Stimulated activated CD4-positive, alpha-beta T cell treated with anti-CD3 and anti-CD28 coated beads, Interleukin-15, amount 100 ng/mL, for 1 hour (primary cell): ENCODE measurements at places on chromosomes 5 and 9.

DNA sequence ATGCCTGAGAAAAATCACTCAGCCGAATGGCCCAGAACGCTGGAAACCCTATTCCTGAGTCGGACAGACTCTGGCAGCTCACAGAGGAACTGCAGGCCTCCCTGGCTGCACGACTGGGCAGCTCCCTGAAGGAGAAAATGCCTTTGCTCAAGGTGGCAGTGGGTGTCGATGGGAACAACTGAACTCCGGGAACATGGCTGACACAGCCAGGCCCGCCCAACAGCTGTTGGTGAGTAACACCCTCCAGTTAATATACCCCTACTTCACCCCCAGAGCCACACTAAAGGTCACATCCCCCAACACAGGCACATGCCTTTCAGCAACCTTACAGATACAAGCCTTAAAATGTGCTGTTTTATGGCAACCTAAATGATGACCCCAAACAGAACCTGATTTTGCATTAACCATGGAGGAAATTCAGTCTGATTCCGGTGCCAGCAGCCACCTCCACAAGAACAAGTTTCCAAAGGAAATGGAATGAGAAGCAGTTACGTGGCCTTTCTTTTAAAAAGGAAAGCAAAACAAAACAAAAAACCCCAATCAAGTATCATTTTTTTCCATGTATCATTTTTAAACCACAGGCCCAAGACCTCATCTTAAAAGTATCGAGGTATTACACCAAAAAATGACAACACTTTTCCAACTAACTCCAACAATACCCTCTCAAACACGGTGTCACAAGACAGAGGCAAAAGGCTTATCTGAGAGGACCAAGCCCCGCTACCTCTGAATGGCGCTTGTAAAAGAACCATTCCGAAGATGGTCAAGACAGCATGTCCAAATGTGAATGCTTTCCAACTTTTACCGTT lies 3.1 kb downstream of the KLF9 start:
- DNase-seq: no peak

DNA sequence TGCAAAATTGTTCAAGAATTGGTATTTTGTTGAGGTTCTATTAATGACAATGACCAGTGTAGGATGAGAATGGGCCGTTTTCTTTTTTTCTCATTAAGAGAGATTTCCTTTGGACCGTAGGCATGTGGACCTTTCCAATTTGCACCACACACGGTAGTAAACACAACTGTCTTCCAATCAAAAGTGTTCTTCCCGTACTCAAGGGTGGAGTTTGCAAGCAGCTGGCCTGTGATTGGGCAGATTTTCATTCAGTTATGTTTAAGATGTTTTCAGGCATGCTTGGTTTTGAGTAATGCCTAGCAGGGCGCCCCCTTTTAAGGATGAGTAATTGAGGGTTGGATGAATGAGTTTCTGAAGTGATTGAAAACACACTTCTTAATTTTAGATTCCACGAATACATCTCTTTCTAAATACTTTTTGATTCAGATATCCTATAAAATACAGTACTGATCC lies 2.5 kb downstream of the KDM3B start:
- no peak for DNase-seq

DNA sequence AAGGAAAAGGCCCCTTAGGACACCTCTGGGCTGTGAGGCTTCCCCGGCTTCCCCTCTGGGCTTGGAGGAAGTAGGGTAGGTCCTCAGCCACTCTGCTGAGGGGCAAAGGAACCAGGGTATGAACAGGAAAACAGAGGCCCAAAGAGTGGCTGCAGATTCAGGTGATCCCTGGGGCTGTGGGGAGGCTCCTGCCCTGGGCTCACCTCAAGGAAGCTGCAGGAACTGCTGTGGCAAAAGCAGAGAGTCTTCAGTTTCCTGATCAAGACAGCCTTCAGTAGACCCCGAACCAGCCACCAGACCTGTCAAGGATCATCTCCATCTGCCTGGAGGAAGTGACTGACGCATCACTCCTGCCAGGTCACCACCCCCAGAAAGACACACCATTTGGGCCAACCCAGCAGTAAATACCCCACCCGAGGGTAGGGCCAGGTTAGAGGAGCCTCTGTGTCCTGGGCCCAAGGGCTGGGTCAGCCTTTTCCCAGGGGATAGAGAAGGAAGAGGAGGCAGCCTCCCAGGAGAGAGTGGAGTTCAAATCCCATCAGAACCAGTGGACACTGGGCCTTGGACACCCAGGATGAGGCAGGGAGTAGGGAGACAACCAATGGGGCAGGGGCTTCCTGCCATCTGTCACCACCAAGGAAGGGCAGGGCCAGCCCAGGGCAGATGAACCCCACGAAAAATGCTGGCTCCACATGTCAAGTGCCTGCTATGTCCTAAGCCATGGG lies 5.8 kb upstream of the ST6GALNAC6 start:
- peak; percentile 44 for DNase-seq

- no peak for DNase-seq
Observed at GRCh38 chr5:110963495-110963894, 108.0 kb upstream of the TSLP start.

GRCh38 chr5:56513141-56513540 lies 280.0 kb upstream of the ANKRD55 start:
- DNase-seq: no peak

GRCh38 chr9:20319641-20320337 lies 302.5 kb downstream of the MLLT3 start:
- DNase-seq: no peak

DNA sequence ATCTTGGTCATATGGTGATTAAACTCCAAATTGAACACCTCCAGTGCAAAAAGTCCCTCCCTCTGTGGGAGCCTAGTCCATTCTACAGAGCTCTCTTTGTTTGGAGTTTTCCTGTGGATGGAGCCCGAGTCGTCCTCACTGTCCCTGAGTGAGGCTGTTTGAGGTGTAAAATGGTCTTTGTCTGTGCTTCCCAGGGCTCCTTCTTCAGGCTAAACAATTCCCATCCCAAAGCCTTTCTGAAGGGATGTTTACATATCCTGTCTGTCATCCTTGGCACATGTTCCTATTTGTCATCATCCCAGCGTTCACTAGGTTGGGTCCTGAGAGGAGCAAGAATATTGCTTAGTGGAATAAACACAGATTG lies 68.9 kb downstream of the COL27A1 start:
- DNase-seq: no peak

GRCh38 chr5:36647046-36647445 lies 40.6 kb downstream of the SLC1A3 start:
- DNase-seq: no peak

DNA sequence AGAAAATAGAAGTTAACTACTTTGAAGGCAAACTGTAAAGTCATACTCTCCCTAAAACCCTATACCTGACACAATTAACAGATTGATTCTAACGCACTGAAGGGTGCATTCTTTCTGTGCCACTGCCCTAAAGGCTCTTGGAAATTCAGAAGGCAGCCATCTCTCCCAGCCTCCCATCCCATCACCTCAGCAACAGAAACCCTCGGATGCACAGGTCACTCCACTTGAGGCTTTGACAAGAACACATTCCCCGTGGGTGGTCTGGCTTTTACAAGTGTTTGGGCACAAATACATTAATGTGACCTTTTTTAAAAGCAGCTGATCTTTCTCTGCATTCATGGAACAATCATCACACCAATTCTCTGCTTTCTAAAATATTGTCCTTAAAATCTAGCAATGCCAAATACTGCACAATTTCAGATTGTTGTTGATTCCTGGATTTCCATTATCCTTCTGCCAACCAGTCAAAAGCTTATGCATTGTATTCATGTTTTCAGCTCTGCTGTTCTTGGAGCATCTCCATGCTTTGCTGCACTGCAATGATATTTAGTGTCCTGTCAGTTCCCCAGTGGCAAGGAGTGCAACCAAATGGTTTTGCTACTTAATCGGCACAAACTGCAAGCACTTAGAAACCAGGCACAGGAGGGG lies 175.6 kb downstream of the TMEM161B start:
- DNase-seq: no peak

DNA sequence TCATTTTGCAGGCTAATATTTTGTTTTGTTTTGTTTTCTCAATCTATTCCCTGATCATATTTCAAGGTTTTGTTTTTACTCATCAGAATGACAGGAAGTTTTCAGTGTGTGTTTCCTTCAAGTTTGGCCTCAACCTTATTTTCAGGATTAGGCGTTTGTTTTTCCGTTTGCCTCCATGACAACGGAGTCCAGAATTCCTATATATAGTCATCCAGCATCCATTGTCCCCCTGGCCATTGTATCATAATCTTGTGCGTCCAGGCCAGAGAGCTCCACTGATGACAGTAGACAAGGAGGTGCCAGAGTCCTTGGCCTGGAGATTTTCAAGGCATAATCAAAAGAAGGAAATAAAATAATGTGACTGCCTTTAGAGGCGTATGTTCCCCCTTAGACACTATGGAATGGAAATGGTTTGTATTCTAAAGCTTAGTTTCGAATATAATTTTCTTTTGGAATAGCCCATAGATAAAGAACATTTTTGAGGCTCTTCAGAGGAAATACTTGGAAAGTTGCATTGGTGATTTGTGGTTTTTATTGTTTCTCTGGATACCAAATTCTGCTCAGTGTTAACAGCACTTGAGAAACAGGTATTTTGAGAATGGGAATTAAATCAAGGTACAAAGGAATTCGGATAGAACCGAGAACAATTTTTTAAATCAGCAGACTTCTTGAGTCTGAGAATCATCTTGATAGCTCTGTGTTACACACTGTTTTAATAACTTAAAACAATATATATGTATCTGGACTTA lies 99.8 kb downstream of the ZNF462 start:
- no peak for DNase-seq

DNA sequence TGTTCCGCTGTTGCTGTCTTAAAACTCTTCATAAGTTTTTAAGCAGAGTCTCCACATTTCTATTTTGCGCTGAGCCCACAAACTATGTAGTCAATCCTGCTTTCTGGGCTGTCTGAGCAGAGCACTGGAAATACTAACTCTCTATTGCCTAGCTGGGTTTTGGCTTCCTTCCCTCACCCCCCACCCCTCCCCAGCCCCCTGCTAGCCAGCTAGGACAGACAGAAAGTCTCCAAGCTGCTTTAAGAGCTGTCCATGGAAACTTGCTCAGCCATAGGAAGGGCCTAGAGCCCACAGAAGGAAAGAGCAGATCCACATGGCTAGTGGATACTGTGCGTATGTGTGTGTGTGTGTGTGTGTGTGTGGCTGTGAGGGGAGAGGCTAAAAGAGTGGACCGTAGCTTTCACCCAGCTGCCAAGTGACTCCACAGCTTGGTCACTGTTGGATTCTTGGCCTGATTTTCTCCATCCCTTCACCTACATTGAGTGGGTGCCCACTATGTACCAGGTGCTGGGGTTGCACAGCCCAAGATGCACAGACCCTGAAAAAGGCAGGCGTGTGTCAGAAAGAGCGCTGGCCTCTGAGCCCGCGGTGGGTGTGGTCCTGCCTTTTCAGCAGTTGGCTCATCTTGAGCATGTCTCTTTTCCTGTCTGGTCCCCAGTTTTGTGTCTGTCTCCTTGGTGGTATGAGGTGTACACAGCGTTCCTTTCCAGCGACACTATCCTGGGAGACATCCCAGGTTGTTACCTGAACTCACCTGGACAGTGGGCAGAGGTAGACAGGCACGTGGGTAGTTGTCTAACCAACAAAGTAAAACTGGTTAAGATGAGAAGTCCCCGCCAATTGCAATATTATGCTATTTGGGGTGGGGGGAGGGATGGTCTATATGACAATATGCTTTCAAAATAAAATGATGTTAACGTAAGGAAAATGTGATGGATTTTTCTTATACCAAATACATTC lies 5.4 kb upstream of the NKX2-5 start:
- DNase-seq: no peak

DNA sequence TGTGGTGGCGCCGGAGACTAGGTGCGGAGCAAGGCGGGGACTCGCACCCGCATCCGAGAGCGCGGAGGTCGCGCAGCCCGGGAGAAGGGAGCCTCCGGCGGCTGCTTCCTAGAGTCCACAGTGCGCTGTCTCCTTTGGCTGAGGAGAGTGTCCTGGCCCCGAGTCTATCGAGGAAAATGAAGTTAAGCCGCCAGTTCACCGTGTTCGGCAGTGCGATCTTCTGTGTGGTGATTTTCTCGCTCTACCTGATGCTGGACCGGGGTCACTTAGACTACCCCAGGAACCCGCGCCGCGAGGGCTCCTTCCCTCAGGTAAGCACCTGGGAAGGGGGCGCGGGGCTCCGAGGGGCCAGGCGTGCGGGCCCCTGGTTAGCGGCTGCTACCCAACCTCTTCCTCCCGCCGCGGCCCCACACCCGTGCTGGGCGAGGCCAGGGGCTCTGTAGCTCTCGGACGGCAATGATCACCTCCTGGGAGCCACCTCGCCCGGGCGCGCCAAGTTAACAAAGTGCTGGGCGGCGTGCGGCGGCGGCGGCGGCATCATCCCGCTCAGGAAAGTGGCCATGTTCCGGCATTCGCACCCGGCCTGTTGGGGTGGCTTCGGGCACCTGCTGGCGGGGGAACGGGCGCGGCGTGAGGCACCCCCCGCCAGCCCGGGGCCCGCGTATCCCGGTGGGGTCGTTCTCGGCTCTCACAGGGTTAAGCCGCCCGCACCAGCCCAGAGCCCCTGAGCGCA lies 681 bp downstream of the MAN2A1 start:
- DNase-seq: peak; percentile 26

- DNase-seq: no peak
Observed at GRCh38 chr9:545480-545879, 296.0 kb upstream of the DMRT1 start.

GRCh38 chr5:33170411-33170810 lies 270.4 kb upstream of the TARS1 start:
- DNase-seq: no peak

GRCh38 chr5:41012318-41012717 lies 58.8 kb downstream of the MROH2B start:
- no peak for DNase-seq

DNA sequence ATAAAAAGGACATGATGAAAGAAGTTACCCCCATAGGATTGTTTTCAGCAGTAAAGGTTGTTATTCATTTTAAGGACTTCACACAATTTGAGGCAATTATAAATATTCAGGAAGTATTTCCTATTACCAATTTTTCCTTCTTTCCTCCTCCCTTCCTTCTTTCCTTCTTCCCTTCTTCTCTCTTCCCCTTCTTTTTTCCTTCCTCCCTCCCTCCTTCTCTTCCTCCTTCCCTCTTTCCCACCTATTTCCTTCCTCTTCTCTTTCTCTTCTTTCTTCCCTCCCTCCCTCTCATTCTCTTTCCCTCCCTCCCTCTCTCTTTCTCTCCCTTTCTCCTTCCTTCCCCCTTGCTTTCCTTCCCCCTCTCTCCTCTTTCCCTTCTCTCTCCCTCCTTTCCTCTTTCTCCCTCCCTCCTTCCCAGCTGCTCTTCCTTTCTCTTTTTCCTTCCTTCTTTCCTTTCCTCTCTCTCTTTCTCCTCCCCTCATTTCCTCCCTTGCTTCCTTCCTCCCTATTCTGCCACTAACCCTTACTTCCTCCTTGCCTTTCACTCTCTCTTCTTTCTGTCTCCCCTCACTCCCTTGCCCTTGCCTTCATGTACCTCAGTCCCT lies 105.1 kb downstream of the ADRB2 start:
- no peak for DNase-seq

- no peak for DNase-seq
Observed at GRCh38 chr9:120985819-120986222, 59.2 kb upstream of the TRAF1 start.
